ENCODE measurements at places on chromosomes 5 and 9. TPM values are rescaled to one million over a fixed set of nuclear protein-coding genes. Genes with fewer than 3 reads are reported as not detected.

The PCDHGA3 gene
- total RNA-seq, result 0.08 TPM

The PTPRD gene
- 0.05 TPM for total RNA-seq

The GLRX gene
- 80.0 TPM for total RNA-seq

The C9orf50 gene
- total RNA-seq, result not detected

The NUTM2F gene
- not detected for total RNA-seq

DNA sequence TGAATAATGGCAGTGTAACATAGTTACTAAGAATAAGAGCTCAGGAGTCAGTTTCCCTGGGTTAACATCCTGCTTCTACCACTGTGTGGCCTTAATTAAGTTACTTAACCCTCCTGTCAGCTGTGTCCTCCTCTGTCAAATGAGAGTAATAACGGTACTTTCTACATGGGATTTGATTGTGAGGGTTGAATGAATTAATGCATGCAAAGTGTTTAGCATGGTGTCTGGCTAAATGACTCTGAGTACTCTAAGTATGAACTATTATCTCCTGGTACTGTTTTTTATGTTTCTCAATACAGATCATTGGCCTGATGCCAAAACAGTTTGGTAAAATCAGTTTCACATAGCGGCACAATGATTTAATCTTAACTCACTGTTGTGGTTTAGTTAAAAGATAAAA is 19.6 kb downstream of the ZNF131 start:
- DNase-seq, result no peak
- no peak overlapping the region for H3K27ac ChIP-seq
- H3K27me3 ChIP-seq, result no peaks in the 10 kb centered on the region
- H3K4me3 ChIP-seq, result no peak overlapping the region

DNA sequence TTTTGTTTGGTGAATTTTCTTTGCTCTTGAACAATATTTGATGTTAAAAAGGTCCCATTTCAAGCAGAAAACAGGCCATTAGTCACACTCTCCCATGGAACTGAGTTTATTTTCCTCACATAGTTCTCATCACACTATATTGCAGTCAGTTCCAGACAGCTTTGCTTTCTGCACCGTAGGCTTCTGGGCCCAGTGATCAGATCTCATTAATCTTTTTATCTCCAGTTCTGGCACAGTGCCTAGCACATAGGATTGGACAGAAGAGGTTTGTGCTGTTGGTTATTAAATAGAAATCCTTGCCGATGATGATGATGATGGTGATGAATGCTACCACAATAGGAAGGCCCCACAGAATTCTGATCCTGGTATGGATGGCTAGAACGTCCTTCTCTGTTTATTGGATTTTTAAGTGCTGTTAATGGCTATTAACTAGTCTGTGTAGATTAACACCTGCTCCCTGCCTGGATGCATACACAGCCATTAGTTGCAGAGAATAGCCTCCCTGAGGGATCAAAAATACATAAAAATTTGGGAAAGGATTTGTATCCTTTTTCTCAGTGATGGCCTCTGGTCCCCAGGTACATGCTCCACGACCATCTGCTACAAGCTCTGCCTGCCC is 52.0 kb upstream of the NTRK2 start:
- no peaks in the 10 kb centered on the region for H3K27me3 ChIP-seq
- H3K4me1 ChIP-seq, result no peaks in the 10 kb centered on the region
- H3K36me3 ChIP-seq, result no peaks in the 10 kb centered on the region
- no peak overlapping the region for H3K4me3 ChIP-seq
- DNase-seq, result no peak

Measured in GM12878 (cell line).